ENCODE measurements at places on chromosomes 1 and 21.

DNA sequence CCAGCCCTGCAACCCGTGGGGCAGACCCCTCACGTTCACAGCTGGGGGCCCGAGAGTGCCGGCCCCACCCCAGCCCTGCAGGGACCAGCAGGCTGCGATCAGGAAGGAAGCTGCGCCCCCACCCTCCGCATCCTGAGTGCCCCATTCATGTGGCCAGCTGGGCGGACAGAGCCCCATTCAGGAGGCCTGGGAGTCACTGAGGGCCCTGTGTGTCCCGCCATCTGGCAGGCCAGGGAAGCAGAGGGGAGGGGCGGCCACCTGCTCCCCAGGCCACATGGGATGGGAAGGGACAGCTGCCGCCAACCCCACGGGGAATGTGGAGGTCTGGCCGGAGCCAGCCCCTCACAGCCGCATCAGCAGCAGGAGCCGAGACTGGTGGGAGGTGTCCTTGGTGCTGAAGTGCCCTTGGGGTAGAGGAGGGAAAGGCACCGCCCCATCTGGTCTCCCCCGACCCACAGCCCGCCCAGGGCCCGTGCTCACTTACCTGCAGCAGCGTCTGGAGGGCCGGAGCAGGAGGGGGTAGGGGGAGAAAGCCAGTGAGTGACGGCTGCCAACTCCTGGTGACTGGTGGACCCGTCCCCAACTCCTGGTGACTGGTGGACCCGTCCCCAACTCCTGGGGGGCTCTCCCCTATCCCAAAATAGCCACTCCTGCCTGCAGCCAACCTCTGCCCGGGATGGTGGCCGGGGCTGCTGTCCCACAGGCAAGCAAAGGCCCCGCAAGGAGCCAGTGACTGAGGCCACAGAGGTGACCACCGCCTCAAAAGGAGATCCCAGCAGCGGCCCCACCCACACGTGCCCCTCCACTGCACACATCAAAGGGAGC, 8.7 kb downstream of the ACAP3 start:
- no peak for DNase-seq

GRCh38 chr1:236030534-236030933, 34.4 kb downstream of the NID1 start:
- DNase-seq, result no peak

- DNase-seq, result no peak
Measured at GRCh38 chr1:20454004-20454403, 32.0 kb downstream of the CAMK2N1 start.

- DNase-seq, result no peak
Measured at GRCh38 chr1:91650764-91651163, 150.1 kb downstream of the CDC7 start.

GRCh38 chr1:37177230-37177864, 143.0 kb upstream of the GRIK3 start:
- DNase-seq, result peak; percentile 15

- DNase-seq, result no peak
Measured at GRCh38 chr1:205056188-205056611, 13.2 kb downstream of the CNTN2 start.

GRCh38 chr21:28548291-28548690, 444.4 kb downstream of the LTN1 start:
- DNase-seq, result no peak

DNA sequence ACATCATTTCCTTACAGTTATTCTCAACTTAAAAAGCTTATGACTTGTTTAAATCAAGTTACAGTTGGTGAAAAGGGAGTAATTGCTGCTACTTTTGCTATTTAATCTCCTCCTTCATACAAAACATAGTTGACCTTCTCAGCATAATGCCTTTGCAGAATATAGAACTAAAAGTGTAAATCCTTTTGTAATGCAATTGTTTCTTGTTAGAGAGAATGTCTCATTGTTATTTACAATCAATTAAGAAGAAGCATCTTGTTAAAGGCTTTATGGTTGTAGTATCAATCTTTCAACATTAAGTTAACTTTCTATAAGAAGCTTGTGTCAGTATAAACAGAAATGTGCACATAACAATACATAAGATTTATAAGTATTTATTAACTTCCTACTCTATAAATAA, 360.7 kb downstream of the BRINP3 start:
- no peak for DNase-seq

DNA sequence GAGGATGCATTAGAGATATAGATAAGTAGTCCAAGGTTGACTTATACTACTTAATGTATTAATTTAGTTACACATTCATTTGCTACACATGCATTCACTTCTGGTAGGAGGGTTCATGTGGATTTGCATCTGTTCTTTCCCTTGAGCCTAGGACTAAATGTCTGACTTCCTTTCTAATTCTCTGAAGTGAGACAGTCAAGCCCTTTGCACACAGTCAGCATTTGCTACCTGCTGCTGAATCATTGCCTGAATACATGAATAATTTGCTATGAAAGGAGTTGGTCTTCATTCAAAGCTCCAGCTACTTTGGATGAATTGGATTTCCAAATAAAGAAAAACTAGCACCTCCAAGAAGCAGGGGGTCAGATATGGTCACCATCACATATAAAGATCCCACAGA, 154.8 kb upstream of the DAB1 start:
- no peak for DNase-seq

DNA sequence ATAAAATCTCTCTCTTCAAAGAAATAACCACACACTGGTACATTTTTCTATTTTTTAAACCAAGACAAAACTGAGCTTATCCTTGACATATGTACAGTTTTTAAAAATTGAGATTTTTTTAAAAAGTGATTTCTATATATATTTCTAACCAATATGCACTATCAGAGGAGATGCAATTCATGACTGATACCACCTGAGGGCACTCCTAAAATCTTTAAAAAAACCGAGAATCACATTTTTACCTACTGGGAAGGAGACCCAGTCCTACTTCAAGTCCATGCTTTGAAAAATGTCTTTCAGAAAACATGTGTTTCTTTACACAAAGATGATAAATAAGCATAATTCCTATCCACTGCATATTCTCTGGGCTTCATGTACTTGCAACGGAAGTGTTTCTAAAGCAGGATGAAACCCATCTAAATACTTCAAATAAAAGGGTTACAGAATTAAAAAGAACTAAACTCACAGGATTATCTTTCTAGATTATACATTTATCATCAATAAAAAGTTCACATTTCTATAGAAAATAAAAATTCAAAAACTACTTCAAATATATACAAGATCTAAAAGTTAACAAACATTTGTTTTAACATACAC, 98.6 kb downstream of the ENAH start:
- no peak for DNase-seq

DNA sequence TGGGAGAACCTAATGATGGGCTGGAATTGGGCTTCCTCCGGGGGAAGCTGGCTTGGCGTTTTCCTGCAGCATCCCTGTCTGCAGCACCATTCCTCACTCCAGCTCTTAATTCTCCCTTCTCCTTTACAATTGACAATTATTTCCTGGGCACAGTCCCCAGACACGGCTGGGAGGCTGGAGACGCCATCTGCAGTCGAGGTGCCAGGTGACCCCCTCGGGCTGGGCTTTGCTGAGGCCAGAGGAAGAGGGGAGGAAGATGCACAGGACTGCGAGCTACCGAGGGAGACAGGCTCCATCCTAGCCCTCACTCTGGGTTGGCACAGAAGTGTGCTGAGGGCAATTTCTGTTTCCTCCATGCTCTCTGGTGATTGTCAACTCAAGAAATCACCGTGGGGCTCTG, 453.8 kb downstream of the PTPRU start:
- DNase-seq, result no peak

DNA sequence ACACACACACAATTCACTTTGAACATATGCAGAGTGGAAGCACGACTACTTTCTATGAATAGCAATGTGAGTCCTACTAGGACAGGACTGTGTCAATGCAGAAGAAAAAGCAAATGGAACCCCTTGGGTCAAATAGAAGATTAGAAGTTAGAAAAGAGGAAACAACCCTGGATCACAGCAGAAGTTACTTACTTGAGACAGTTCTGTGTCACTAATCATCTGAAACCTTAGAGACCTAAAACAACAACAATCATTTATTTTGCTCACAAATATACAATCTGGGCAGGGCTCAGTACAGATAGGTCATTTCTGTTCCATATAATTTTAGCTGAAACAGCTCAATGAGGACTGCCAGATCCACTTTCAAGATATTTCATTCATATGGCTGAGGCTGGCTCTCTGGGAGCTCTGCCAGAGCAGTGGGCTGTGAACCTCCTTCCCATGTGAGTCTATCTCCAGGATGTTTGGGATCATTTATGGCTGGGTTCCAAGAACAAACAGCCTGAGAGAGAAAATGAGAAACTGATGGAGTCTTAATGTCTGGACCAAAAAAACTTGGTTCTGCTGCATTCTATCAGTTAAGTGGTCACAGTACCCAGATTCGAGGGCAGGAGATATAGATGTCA, 42.5 kb upstream of the IL10 start:
- no peak for DNase-seq

DNA sequence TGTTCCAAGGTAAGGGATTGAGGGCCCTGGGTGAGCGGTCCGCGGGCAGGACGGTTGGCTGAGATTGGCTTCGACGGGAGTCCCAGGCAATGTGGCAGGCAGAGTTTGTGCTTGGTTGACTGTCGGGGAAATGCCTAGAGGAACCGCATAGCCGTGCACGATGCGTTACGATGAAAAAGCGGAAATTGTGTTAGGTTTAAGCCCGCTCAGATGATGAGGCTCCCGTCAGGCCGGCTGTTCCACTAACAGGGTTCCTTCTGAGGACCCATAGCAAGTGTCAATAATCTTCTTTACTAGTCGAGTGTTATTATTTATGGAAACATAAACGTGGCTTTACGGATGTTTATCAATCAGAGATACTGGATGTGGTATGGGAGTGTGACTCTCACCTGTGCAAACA, 117.8 kb upstream of the COL6A1 start:
- DNase-seq, result no peak

GRCh38 chr1:232965912-232966217, 15.5 kb downstream of the NTPCR start:
- DNase-seq, result no peak

DNA sequence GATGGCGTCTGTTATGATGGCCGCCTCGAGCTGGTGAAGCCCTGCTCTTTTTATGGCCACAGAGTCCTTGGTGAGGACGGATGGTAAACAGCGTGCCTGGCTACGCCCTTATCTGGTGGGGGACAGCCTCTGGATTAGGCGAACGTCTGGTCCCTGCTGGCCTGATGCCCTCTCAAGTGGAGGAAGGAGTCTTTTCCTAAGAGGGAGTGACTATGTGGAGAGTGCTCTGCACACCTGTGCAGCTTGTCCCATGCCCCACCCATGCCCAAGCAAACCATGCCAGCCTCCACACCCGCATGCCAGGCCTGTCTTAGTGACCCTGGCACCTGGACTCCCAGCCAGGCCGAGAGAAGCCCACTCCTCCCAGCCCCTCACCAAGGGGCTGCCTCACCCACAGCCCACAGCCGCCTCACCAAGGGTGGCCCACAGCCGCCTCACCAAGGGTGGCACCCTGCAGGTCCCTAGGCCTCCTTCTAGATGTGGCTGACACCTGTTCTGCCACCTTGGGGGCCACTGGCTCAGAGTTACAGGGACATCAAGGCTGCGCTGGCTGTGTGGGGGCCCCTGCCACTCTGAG, 40.2 kb downstream of the WNT9A start:
- DNase-seq, result no peak
